CD4-positive, CD25-positive, alpha-beta regulatory T cell (primary cell): ENCODE measurements at places on chromosomes 12 and 14. TPM values are rescaled to one million over a fixed set of nuclear protein-coding genes. Genes with fewer than 3 reads are reported as not detected.

DNA sequence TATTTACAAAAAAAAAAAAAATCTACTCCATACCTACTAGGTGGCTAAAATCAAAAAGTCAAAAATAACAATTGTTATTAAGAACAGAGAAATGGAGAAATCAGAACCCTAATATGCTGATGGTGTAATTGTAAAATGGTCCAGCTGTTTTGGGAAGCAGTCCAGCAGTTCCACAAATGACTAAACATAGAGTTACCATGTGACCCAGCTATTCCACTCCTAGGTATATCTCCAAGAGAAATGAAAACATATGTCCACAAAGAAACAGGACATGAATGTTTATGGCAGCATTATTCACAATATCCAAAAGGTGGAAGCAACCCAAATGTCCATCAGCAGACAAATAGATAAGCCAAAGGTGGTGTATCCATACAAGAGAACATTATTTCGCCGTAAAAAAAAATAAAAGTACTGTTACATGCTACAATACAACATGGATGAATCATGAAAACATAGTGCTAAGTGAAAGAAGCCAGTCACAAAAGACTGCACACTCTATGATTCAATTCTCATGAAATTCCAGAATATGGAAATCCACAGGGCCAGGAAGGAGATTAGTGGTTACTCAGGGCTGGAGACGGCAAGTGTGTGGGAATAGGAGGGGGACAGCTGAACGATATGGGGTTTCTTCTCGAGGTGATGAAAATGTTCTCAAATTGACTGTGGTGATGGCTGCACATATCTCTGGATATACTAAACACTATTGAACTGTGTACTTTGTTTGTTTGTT is 9.1 kb upstream of the DPF3 start:
- no peak for DNase-seq

Gene ACSM4
- not detected for total RNA-seq

GRCh38 chr12:101027200-101027599 is 182.8 kb downstream of the SLC5A8 start:
- no peak for DNase-seq

DNA sequence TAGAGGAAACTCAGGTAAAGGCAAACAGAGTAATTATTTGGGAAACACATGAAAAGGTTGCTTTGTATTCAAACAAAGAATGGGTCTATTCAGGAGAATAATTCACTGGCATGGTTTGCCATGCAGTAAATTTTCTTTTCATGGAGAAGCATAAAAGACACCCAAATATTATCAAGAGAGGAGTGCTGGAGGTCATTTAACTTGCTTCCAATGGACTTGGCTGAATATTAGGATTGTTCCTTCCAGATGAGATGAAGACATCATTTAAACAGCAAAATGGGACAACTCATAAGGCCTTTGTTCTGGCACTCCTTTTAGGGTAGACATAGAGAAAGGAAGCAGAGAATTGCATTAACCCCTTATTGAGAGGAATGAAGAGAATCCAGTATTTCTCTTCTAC is 38.7 kb downstream of the WIF1 start:
- no peak for DNase-seq

DNA sequence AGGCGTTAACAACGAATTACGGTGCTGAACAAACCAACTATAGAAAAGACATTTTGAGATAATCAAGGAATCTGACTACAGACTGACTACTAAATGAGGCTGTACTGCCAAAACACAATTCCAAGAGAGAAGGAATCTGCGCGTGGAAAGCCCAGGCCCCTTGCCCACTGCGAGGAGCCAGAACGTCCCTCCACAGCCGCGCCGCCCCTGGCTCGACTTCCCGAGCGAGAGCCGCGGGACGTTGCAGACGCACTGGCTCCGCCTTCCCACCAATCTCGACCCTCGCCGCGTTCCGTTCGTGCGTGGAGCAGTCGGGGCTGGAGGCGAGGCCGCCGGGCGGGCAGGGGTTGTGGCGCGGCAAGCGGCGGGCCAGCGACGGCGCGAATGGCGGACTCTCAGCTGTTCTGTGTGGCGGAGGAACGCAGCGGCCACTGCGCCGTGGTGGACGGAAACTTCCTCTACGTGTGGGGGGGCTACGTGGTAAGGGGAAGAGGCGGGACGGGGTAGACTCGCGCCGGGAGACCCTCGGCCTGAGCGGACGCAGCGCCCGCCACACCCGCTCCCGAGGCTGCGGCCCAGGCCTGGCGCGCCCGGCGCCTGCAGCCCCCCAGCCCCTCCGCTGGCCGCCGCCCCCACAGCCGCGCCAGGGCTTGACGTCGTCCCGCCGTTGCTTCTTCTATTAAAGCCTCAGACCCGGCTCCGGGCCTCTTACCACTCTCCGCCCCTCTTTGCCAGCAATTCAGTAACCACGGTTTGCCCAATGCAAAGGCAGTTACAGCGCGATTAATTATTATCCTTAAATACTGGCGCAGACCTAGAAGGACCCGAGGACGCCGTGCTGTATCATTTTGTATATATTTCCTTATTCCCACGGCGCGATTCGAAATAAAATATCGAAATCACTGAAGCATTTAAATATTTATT is at the start of gene KLHDC1:
KLHDC1 (plus strand) TSS at position 310 of the 924 bp plus-strand sequence; CDS start at position 385, 75 bp downstream.
- peak; percentile 84 for DNase-seq

Gene KRT77
- total RNA-seq: not detected

GRCh38 chr14:95998656-95999055 is 40.5 kb upstream of the C14orf132 start:
- DNase-seq: no peak

- DNase-seq: no peak
These were observed 135.9 kb downstream of the SLC15A4 start for GRCh38 chr12:128687851-128688250.

DNA sequence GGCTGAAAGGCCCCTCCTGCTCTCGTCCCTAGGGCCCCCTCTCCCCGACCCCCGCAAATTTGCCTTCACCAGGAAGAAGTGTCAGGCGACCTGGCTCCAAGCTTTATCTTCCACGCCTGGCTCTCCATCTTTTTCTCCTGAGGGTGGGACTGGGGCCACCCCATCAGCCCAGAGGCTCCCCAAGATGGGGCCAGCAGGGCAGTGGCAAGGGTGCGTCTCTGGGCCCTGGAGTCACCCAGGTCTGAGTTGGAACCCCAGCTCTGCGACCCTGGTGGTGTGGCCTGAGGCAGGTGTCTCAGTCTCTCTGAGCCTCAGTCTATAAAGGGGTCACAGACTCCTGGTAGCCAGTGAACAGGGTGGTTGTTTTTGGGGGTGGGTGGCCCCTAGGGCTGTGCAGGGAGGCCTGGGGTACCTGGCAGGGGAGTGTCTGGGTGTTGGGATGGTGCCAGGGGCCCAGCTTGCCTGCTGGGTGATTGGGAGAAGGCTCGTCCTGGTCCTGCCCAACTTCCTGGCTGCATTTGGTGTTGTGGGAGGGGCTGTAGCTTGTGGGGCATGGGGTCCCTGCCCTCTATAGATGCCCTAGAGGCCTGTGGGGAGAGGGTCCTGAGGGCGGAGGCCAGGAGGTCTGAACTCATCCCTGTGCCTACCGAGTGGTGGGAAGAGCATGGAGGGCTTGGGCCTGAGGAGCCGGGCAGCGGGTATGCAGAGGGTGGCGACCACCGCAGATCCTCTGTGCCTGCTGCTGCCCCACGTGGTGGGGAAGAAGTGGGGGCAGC is 7.6 kb downstream of the KIF26A start:
- DNase-seq: no peak

DNA sequence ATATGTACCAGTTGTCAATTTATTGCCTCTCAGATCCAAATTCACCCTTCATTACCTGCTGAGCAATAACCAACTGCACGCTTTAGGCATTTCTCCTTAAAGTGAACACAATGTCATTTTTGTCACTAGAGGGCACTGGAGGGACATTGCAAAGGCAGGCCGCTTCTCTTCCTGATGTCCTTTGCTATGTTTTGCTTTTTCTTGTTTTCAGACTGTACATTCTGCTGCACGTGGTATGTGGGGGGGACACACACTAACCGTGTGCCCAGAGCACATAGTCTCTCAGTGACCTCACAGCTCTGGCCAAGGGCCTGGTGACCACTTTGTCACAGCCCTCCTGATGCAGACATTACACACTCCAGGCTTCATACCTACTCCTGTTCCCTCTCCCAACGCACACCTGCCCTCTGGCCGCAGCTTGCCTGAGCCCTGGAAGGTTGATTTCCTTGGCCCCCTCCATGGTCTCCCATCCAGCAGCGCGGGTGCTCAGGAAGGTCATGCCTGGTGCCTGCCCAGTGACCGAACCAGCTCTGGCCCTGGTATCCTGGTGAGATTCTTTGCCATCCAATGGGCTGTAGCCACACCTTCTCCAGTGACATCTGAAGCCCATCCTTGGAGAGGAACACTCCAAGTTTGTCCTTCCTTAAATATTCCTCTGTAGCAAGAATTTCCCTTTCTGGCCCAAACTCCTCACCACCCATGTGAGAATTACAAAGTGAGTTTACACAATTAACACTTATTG is 39.9 kb downstream of the MYO1H start:
- peak; percentile 38 for DNase-seq

- no peak for DNase-seq
These were observed 10.7 kb downstream of the MOAP1 start for GRCh38 chr14:93173943-93174395.

GRCh38 chr14:81710232-81710845 is 176.7 kb upstream of the SEL1L start:
- peak; percentile 31 for DNase-seq

Gene NEK9
- total RNA-seq: 58.4 TPM

GRCh38 chr12:93713060-93713459 is 35.9 kb downstream of the CRADD start:
- no peak for DNase-seq

DNA sequence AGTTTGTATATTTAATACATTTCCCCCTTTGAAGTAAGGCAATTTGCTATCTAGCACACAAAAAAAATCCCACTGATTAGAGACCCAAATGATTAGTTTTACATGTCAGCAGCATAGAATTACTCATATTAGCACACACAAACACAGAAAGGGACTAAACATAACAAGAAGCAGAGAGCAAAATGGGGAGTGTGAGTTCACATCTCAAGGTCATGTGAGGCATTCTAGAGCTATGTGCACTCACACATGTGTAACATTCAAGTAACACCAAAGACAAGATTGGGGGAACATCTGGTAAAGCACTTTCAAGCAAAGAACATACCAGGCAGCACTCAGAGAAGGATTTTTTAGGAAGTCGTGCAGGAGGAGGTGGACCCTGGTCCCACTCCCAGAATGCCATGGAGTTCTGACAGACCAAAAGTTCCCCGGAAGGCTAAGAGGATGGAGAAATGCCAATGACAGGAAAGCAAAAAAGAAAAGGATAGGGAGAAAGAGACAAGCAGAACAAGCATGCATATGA is 105.8 kb upstream of the SINHCAF start:
- no peak for DNase-seq

DNA sequence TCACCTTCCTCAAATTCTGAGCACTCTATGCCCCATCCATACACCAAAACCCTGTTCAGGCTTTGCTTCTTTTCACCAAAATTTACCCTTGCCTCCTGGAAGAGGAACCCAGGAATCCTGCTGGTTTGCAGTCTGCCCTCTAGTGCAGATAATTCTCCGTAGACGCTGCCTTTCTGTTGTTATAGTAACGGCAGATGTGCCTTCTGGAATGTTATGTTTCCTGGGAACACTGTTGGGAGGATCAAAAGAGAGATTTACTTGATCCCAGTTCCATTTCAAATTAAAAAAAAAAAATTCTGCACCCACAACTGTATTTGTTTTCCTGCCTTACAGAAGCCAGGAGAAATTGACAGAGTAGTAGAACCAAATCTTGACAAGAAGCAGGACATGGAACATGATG is 104.2 kb upstream of the RMST start:
- no peak for DNase-seq

Gene LUM
- not detected for total RNA-seq

Gene TPPP2
- not detected for total RNA-seq

- no peak for DNase-seq
These were observed 270.5 kb downstream of the BCAT1 start for GRCh38 chr12:24678436-24678835.

GRCh38 chr14:86296173-86296572 is 766.2 kb downstream of the FLRT2 start:
- no peak for DNase-seq

Gene VASH1
- 8.2 TPM for total RNA-seq

GRCh38 chr12:93429448-93429847 is 12.3 kb downstream of the UBE2N start:
- no peak for DNase-seq

Gene LRP1
- total RNA-seq: 3.9 TPM

- no peak for DNase-seq
These were observed 123.4 kb downstream of the TTC7B start for GRCh38 chr14:90692826-90693225.

Gene ARHGAP9
- 403 TPM for total RNA-seq

DNA sequence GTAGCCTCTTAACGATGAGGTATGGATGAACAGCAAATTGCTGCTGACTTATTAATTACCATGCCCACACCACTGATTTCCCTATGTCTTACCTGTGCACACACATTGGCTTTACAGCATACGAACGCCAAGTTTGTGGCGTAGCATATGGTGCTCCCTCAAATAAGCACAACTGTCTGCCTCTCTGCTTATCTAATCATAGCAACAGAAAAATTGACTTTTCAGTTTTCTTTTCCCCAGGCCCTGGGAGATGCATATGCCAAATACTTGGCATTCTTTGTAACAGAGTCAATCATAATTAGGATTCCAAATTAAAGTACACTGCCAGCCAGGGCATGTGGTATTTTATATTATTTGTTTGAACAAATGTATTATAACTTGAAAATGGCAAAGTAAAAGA is 625.5 kb downstream of the DIO2 start:
- DNase-seq: no peak

DNA sequence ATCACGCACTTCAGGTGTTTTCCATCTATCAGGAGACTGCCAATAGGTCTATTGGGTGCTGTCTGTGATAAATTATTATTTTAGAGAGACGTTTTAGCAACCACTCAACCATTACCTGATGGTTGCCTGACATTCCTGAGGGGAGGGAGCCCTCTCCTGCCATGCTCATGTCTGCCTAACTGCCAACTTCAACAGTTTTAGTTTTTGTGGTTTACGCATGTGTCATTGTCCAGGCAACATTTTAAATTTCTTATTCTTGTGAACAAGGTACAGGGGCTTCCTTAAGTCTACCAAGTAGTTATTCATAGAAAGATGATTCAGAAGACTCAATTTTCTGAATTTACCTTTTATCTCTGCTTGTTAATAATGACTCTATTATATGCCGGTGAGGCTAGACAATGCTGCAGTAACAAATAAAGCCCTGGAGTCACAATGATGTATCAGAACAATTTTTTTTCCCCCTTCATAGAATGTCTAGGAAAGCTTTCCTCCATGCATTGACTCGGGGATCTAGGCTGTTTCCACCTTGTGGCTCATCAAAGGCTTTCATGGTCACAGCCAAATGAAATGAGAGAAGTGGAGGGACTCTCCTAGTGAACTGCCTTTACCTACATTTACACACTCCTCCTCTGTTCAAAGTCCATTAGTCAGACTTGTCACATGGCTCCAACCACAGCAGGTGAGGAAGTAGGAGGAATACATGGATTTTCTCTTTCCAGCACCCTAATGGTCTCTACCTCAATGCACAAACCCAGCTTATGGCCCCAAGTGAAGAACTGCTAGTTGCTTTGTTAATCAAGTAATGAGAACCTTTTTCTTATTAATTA is 225.8 kb downstream of the CRADD start:
- no peak for DNase-seq
